ENCODE measurements at places on chromosomes 6 and 20.

DNA sequence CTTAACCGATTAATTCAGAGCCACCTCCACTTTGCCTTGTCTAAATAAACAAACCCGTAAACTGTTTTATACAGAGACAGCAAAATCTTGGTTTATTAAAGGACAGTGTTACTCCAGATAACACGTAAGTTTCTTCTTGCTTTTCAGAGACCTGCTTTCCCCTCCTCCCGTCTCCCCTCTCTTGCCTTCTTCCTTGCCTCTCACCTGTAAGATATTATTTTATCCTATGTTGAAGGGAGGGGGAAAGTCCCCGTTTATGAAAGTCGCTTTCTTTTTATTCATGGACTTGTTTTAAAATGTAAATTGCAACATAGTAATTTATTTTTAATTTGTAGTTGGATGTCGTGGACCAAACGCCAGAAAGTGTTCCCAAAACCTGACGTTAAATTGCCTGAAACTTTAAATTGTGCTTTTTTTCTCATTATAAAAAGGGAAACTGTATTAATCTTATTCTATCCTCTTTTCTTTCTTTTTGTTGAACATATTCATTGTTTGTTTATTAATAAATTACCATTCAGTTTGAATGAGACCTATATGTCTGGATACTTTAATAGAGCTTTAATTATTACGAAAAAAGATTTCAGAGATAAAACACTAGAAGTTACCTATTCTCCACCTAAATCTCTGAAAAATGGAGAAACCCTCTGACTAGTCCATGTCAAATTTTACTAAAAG, 2.7 kb downstream of the FOXC1 start:
- DNase-seq = no peak

GRCh38 chr6:157984686-157985225, 3.1 kb downstream of the SYNJ2 start:
- no peak for DNase-seq

- DNase-seq = peak; percentile 56
Measured at GRCh38 chr6:15879371-15880261, 216.8 kb upstream of the DTNBP1 start.

GRCh38 chr6:4085332-4085700, 6.4 kb upstream of the FAM217A start:
- no peak for DNase-seq

DNA sequence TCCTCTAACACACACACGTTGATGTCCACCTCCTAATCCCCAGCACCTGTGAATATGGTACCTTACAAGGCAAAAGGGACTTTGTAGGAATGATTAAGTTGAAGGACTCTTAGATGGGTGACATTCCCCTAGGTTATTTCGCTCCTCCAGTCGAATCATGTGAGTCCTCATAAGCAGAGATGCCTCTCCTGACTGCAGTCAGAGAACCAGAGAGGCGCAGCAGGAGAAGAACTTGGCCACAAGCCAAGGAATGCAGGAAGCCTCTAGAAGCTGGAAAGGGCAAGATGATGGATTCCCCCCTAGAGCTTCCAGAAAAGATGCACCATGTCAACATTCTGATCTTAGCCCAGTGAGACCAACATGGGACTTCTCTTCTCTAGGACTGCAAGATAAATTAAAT, 133.1 kb upstream of the PTPRT start:
- DNase-seq = no peak

DNA sequence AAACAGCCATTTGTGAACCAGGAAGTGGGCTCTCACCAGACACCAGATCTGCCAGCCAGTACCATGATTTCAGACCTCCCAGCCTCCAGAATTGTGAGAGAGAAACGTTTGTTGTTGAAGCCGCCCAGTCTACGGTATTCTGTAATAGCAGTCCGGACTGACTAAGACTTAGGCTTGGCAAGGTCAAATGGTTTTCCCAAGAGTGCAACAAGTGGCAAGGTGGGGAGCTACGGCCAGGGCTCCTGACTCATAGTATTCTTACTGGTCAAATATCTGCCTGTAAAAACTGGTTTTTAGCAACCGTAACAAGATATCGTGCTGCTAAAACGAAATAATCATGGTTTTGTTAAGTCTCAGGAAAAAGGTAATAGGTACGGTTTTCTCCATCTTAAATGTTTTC, 37.8 kb downstream of the MCUR1 start:
- DNase-seq = no peak
